ENCODE measurements at places on chromosomes 4 and X.

- DNase-seq = peak; percentile 28
These were observed 351.6 kb downstream of the NLGN4X start for GRCh38 chrX:5876984-5877596.

GRCh38 chr4:189832528-189832927 is 108.1 kb upstream of the FRG1 start:
- DNase-seq = no peak

DNA sequence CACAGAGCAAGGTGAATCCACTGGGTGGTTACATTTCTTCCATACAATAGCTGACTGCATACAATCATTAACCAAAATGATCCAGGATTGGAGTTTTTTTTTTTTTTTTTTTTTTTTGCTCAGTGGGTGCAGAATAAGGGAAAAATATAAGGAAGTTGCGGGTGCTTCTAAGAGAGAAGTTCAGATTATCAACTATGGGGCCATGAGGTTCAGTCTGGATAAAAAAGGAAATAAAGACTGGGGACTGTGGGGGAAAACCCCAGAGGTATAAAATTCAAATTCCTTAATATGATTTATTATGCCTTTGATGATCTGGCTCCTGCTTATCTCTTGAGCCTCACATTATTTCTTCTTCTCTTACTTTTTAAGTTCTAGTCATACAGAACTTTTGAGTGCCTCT is 5.9 kb upstream of the EIF1AX start:
- DNase-seq = peak; percentile 34

- DNase-seq = no peak
These were observed 267.4 kb downstream of the IL1RAPL1 start for GRCh38 chrX:28854637-28855036.

DNA sequence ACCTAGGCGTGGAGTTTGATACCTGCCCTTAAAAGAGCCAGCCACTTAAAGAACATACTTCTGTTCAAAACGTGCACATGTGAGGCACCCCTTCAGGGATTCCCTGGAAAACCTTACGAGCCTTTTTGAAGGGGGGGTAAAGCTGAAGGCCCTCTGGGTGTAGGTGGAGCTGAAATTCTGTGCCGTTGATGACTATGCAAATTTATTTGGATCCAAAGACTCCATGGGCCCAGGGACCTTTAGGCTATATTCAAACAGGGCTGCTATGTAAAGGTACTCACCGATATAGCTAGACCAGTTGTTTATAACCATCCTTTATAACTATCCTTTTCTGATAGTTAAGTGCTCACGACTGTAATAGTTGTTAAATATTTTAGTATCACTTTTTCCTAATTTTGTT is 40.3 kb upstream of the NFXL1 start:
- no peak for DNase-seq

- DNase-seq = no peak
These were observed 57.6 kb upstream of the CLNK start for GRCh38 chr4:10741961-10742699.

GRCh38 chr4:155837203-155837796 is 28.8 kb downstream of the ASIC5 start:
- DNase-seq = no peak

GRCh38 chr4:1834047-1834775 is 21.7 kb downstream of the LETM1 start:
- DNase-seq = no peak

DNA sequence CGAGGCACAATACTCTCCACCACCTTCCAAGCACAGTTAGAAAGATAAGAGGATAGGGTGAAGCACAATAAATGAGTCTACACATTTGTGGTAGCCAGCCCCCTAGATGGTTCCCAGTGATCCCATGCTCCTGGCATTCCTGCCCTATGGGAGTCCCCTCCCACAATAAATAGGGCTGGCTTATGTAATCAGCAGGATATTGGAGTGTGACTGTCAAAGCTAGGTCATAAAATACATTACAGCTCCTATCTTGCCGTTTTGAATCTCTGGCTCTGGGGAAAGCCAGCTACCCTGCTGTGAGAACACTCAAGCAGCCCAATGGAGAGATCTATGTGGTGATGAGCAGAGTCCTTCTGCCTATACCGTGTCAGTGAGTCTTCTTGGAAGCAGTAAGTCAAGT is 198.7 kb upstream of the NOCT start:
- no peak for DNase-seq

Data from suppressor macrophage treated with lipopolysaccharide for 4 hours (primary cell).